ENCODE measurements at places on chromosomes 2 and 18. TPM values are rescaled to one million over a fixed set of nuclear protein-coding genes. Genes with fewer than 3 reads are reported as not detected.

GRCh38 chr2:146496248-146496647, 1348.6 kb upstream of the ACVR2A start:
- ATAC-seq = no peak

DNA sequence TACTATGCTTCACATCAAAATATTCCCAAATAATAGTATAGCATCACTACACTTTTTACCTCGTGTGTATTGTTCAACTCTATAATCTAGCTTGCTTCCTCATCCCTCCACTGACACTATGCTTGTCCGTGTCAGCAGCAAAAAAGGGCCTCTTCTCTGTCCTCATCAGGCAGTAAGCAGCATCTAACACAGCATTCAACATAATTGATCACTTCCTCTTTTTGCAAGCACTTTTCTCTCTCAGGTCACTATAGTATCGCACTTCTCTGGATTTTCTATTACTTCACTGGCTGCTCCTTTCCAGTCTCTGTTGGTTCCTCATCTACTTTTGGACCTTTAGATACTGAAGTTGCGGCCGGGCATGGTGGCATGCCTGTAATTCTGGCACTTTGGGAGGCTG, 64.9 kb upstream of the ZSWIM2 start:
- ATAC-seq = no peak

DNA sequence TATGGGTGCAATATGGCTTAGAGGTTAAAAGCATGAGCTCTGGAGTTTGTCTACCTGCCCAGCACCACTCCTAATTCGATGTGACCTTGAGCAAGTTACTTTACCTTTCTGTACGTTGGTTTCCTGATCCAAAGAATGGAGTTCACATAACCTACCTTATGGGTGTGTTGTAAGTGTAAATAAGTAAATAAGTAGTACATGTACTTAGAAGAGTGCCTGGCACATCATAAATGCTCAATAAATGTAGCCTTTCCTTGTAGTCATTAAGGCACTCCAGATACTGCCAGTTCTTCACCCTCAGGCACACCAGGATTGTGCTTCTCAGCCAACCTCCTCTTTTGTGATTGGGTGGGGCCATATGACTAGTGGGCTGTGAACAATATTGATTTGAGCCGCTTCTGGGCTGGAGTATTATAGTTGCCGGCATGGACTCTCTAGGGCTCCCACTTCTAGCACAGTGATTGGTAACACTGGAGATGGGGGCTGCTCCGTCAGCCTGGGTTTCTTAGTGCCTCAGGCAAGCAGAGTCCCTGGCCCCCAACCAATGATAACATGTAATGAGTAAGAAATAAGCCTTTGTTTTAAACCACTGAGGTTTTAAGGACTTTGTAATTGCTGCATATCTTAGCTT, 101.7 kb upstream of the NOSTRIN start:
- ATAC-seq = peak; percentile 28

GRCh38 chr2:24745825-24746224, 47.4 kb downstream of the PTRHD1 start:
- no peak for ATAC-seq

ASB18 gene
- total RNA-seq = not detected

- no peak for ATAC-seq
Observed at GRCh38 chr2:69089998-69090397, 77.0 kb downstream of the ANTXR1 start.

NETO1 gene
- not detected for total RNA-seq

- peak; percentile 60 for ATAC-seq
Observed at GRCh38 chr2:146734042-146734820, 1110.6 kb upstream of the ACVR2A start.

M1AP gene
- total RNA-seq = 1.6 TPM

DNA sequence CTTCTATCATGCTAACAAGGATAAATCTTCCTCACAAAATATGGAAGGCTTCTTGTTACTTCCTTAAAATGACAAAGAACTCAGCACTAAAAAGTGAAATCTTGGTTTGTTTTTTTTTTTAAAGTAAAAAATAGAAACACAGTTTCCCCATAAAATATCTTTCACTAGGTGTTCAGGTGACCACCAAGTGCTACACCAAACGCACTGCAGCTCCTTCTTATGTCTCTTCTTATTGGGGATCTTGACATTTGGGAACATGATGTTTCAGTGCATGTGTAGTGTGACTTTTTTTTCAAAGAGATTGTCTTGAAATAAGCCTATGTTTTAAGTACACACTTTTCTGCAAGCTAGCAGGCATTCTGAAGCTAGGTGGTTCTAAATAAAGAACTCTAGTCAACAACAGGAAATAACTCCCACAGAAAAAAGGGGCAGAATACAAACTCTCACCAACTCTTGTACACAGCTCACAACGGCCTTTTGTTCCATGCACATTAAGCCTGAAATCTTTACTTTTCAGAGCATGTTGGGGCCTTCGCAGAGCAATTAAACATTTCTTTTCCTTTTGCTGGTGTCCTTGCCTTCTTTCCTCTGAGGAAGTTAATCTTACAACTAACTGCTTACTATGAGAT, 13.2 kb upstream of the SERTAD2 start:
- no peak for ATAC-seq

- ATAC-seq = no peak
Observed at GRCh38 chr2:169190197-169190775, 120.9 kb downstream of the DHRS9 start.

GRCh38 chr18:76752400-76752799, 70.0 kb upstream of the ZNF236 start:
- peak; percentile 73 for ATAC-seq

VIL1 gene
- not detected for total RNA-seq

DNA sequence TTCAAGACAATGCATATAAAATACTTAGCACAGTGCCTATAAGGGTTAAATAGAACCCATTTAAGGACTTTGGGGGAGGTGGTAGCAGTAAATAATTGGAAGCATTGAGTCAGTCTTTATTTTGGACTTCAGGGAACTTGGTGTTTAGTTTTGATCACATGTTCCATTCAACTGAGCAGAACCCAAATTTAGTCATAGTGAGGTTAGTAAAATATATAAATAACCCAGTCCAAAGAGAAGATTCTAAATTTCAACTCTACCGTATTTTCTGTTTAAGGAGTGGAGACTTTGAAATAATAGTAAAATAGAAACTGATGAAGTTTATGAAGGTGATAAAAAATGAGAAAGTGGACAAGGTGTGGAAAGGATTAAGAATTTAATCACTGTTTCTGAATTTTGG, 19.7 kb downstream of the TWSG1 start:
- no peak for ATAC-seq

DNA sequence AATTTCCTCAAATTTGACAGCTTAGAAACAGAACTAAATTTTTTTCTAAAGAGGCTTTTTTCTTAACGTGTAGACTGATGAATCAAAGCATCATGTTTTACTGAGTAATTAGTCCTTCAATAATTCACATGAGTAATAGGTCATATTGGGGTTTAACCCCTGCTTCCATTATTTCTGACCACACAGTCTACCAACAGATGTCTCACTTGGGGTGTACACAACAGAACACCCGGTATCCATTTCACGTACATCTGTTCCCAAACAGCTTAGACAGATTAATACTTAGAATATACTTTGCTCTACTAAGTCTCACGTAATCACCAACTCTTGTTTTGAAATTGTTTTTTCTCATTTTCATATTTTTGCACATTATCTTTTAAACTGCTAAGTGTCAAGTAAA, 14.8 kb downstream of the CERKL start:
- no peak for ATAC-seq

AQP12A gene
- not detected for total RNA-seq

GRCh38 chr18:65423776-65424175, 327.0 kb upstream of the CDH7 start:
- ATAC-seq = no peak

GPR35 gene
- total RNA-seq = 0.24 TPM

DTNA gene
- 2.3 TPM for total RNA-seq

GRCh38 chr2:95345081-95345562, 48.0 kb downstream of the KCNIP3 start:
- no peak for ATAC-seq

- ATAC-seq = no peak
Observed at GRCh38 chr2:20433249-20433648, 13.6 kb upstream of the RHOB start.

- no peak for ATAC-seq
Observed at GRCh38 chr18:78945628-78946027, 34.0 kb upstream of the SALL3 start.

- no peak for ATAC-seq
Observed at GRCh38 chr18:42635378-42636048, 480.0 kb downstream of the RIT2 start.

GRCh38 chr2:128531856-128532255, 213.2 kb upstream of the HS6ST1 start:
- ATAC-seq = no peak

VSNL1 gene
- total RNA-seq = 65.6 TPM

SKA1 gene
- 7.0 TPM for total RNA-seq

- ATAC-seq = peak; percentile 92
Observed at GRCh38 chr2:58107803-58108710, 61.5 kb downstream of the VRK2 start.

GRCh38 chr2:164458792-164459191, 162.5 kb downstream of the GRB14 start:
- ATAC-seq = no peak

GRCh38 chr2:23659773-23660172, 267.1 kb downstream of the ATAD2B start:
- ATAC-seq = no peak

DNA sequence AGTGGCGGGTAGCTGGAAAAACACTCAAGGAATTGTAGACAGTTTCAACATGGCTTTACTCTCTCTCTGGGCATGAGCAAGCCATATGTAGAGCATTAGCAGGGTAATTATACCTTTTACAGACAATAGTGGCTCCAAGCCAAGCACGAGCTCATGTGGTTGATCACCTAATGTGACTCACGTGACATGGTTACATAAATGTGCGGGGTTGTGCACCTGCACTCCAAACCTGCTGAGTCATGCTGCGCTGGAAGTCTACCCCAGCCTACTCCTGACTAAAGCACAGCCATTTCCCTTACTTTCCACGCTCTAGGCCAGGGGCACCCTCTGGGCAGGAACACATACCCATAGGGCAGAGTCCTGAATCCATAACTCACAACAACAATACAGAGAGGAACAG, 232.8 kb downstream of the MBD5 start:
- peak; percentile 53 for ATAC-seq

ERBB4 gene
- total RNA-seq = 0.12 TPM

DNA sequence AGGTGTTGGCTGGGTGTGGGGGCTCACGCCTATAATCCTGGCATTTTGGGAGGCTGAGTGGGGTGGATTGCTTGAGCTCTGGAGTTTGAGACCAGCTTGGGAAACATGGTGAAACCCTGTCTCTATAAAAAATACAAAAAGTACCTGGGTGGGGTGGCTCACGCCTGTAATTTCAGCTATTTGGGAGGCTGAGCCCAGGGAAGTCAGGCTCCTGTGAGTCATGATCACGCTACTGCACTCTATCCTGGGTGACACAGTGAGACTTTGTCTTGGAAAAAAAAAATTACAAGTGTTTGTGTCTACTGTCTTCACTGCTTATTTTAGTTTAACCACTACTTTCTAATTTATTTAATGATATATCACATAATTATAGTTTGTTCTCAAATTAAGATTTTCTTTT, 62.7 kb upstream of the DOCK10 start:
- ATAC-seq = no peak

GRCh38 chr2:18194161-18194560, 315.7 kb downstream of the KCNS3 start:
- no peak for ATAC-seq

DNA sequence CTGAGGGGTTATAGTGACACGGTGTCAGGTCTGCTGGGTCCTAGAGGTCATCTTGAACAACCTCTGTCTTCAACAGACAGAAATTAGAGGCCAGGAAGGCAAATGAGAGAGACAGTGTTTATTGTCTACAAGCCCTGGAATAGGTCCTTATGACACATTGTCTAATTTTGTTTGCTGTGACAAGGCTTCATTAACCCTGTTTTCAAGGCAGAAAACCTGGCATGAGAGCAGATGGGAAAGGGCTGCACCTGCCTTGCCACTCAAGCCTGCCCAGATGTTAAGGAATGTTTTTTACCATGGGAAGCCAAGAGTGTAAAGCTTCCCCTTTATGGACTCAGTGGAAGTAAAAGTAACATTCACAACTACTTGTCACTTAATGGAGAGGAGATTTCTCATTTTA, 275.3 kb downstream of the KCNS3 start:
- no peak for ATAC-seq

MITD1 gene
- 19.0 TPM for total RNA-seq

Data from esophagus mucosa (tissue), 1 donor.